ENCODE measurements at places on chromosomes 1 and 21.
A peak's percentile ranks its signal among the peaks of the same experiment; 100 is the strongest.

DNA sequence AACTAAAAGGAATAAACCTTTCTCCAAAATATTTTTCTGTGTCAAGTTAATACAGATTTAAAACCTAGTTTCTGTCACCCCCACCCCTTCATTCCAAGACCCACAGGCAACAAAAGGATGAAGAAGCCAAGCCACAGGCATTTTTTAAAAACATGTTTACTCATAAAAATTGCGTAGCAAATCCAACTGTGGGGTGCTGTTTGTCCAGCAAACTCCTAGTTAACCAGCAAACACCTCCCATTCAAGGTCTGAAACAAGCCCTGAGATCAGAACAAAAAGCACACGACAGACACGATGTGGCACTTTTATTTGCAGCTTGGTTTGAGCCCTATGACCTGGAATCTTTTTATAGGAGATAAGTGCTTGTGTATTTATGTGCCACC lies 149.9 kb upstream of the CAMK1G start:
- no peak for DNase-seq

GRCh38 chr1:38929054-38929453 lies 12.6 kb downstream of the RHBDL2 start:
- DNase-seq: no peak

GRCh38 chr1:235920596-235921375 lies 54.1 kb upstream of the LYST start:
- no peak for DNase-seq

DNA sequence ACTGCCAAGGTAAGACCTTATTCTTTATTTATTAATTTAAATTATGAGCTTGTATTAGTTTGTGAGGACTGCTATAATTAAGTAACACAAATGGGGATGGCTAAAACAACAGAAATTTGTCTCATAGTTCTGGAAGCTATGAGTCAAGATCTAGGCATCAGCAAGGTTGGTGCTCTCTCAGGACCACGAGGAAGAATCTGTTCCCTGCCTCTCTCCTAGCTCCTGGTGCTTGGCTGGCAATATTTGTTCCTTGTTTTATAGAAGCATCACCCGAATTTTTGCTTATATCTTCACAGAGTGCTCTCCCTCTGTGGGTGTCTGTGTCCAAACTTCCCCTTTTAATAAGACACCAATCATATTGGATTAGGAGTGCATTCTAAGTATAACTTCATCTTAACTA lies 41.4 kb upstream of the CCDC190 start:
- no peak for DNase-seq

- peak; percentile 11 for DNase-seq
Measured at GRCh38 chr1:234573711-234574299, 36.2 kb downstream of the IRF2BP2 start.

GRCh38 chr1:60727552-60727951 lies 354.8 kb upstream of the NFIA start:
- DNase-seq: no peak

DNA sequence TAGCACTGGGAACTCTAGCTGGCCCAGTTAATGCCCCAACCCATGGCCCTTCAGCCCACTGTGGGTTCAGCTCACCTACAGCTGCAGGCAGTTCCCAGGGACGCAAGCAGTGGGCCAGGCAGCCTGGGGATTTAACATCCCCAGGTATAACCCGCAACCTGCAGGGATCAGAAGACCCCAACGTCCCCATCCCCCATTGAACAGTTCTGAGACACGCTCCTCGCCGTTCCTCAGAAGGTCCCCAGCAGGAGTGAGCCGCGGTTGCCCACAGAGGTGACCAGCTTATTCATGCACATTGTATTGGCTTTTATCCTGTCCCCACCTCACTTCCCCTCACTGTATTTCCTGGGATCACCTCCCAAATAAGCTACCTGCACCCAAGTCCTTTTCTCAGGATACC lies 5.0 kb upstream of the MATN1 start:
- no peak for DNase-seq

DNA sequence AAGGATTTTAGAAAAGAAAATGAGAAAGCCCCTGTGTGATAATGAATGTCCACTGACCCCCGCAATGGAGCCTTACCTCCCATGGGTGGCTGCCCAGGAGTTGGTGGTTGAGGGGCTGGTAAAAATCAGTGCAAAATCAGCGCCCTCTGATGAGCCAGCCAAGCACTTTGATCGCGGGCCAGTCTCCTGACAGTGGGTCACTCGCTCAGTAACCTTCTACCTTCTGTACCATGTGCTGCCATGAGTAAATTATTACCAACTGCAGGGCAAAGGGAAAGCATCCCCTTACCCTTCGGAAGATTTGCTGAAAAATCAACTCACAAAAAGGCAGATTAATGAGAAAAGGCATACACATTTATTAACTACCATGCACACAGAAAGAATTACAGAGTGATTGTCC lies 58.8 kb downstream of the KCNK1 start:
- no peak for DNase-seq

DNA sequence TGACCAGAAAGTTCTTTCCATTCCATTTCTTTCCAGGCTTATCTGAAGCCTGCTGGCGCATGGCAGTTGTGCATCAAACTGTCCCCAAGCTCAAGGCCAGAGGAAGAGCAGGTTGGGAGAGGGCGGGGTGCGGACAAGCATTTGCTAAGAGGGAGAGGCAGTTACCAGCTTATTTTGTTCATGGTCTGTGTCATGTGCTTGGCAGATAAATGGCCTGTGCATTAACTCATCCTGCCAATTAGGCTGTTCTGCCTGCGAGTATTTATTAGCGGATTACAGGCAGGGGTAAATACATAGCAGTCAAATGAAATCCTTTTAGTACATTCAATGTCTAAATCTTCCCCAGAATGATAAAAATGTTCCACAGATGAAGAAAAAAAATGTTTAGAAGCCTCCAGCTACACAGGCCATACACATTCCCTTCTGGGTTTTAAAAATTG lies 48.9 kb upstream of the B3GALNT2 start:
- DNase-seq: no peak

DNA sequence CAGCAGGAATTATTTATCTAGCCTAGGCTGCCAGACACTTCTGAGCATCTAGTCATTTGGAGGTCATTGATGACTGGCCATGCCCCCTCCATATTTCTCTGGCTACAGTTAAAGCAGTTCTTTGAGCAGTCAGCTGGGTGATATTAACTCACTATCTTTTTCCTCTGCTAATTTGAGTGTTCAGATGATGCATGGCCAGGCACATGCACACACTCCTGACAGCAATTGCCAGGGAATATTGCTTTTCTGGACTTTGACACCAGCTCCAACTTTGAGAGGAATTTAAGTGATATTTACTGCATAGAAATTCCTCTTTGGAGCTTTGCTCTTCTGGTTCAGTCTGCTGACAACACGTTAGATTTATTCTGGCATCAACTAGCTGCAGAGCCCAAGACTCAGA lies 52.6 kb downstream of the CD247 start:
- DNase-seq: no peak

DNA sequence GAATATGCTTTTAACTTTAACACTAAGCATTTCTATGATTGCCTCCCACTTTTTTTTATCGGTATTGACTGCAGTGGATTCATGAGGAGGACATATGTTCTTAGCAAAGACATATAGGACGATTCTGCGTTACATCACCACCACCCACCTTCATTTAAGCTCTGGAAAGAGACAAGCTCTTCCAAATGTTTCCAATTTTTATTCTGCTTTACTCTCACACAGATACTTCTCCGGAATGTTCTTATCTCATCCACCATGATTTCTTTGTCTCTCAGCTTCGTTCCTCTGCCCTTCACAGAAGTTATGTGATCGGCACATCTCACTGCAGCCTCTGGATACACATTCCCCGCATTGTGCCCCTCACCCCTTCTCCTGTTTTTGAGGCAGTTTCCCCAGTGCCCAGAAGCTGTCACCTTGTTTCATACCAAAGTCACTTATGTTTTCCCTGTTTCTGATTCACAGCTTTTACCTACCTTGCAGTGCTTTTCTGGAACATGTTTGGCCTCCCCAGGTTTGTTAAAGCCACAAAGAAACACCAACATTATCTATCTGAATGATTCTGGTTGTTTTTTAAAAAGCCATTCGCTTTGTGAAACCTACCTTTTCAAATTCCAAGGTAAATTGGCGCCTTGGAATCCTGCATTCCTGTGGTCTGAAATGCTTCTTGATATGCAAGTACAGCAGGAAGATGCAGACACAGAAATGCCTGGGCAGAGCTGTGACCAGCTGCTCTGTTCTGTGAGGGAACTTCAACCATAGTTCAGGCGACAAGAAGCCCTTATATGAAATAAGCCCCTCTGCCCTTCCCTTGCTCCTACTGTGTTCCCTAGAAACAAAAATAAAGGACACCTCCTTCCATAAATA lies 1020.2 kb downstream of the TTLL7 start:
- DNase-seq: no peak

- no peak for DNase-seq
Measured at GRCh38 chr21:15022608-15023261, 42.1 kb downstream of the NRIP1 start.

- no peak for DNase-seq
Measured at GRCh38 chr1:184788970-184789369, 34.3 kb upstream of the EDEM3 start.

DNA sequence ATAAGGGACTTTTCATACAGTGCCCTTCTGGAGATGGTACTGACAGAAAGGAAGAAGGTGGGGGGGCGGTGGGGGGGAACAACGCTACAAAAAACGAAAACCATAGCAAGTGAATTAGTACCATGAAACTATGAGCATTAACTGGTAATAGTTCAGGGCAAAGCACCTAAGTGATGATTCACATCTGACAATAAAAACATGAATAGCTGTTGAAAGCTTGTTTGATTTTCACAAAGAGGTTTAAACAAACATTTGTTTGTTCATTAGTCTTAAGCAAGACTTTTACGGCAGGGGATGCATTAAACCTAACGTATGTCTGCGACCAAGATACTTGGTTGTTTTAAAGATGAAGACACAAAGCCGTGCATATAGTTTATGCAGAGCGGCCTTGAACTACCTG lies 177.5 kb downstream of the LMO4 start:
- DNase-seq: no peak

Measured in HL-60 (cell line).